Fibroblast of skin of left quadriceps (primary cell): ENCODE measurements at places on chromosomes 13 and 19.

- DNase-seq: no peak
Observed at GRCh38 chr19:16326401-16327168, 2.0 kb downstream of the KLF2 start.

GRCh38 chr19:11165486-11166030, 10.0 kb upstream of the SPC24 start:
- no peak for DNase-seq

DNA sequence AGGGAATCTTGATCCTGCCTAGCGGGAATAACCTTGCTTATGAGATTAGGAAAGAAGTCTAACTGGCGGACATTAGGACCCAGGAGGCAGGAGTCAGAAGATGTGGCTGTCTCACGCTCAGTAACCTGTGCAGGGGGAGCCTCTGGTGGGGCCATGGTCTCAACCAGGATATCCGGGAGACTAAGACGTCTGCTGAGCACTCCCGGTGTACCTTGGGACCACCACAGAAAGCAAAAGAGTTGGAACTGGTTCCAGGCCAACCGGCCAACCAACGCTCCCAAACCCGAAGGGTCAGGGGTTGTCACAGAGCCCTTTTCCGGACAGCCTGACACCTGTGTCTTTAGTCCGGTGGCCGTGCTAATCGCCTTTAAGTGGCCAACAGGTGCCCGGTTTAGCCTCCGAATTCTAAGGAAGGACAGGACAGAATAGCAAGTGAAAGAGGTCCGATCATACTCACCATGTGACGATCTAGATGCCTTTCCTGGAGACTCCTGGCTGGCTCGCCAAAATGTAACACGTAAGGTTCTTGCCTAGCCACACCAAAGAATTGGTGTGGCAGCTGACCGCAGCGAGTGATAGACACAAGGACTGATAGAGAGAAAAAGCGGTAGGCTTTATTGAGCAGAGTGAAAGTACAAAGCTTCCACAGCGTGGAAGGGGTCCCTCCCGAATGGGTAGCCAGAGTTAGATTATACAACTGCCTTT, 103.9 kb upstream of the DIAPH3 start:
- DNase-seq: no peak

DNA sequence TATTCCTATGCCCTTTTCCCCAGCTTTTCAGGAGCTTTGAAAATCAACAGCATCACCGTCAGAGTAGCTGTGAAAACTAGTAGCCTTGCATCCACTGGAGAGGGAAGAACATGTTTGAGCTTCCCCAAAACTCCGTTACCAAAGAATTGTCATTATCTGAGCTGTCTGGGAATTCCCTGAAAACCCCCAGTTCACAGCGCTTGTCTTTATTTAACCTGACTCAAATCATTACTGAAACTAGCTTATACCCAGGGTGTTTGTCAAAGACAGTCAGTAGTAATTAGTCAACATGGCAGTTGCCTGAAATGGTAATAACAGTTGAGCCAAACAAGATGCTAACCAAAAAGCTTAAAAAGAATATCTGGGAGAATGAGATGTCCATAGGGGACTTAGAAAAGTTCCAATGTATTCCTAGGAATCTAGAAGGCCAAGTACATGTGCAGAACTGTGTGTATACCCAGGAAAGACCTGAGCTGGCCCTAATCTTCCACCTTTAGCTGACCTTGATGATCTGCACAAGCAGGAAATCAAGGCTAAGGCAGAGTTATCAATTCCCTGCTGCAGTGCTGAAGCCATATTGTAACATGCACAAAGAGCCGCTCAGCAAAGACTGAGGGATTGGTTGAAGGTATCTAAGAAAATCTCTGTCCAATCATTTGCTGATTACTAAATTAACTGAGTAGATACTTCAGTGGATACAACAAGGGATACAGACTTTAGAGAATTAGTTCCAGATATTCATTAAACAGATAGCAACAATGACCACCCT, 130.8 kb downstream of the KL start:
- DNase-seq: no peak

DNA sequence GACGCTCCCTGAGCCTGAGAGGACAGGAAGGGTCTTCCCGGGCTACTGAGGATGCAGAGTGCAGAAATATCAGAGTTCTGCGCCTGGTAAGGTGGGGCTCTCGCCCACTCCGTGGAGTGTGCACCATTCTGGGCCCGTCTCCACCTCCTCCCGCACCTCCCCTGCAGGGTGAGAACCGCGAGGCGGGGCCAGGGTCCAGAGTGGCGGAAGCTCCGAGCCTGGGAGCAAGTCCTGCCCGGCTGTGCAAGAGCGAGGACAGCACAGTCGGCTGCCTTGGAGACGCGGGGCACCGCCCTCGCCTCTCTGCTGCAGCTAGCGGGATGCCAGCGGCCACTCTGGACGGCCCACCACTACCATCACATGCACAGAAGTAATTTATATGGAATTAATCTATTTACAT, 2304.4 kb downstream of the PCDH9 start:
- DNase-seq: no peak

GRCh38 chr13:28819735-28820098, 422 bp upstream of the MTUS2 start:
- DNase-seq: no peak

DNA sequence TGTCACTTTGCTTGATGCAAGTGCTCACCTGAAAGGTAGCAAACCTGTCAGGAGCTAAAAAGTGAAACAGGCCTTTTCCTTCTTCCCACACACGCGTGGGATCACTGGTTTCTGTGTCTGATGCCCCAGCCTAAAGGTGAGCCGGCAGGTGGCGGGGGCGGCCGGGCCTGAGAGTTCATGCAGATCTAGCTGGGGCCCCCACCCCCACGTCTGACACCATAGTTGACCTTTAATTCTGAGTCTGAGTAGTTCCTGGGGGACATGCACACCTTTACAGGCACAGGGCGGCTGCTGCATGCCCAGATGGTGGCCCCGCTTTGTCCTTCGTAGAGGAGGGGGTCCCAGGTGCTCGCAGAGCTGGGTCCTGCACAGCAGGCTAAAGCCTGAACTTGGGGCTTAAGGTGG, 345.3 kb downstream of the TEX29 start:
- DNase-seq: no peak
